Stimulated activated CD4-positive, alpha-beta T cell treated with anti-CD3 and anti-CD28 coated beads, Interleukin-4, amount 100 ng/mL, for 4 hours (primary cell): ENCODE measurements at places on chromosomes 4 and X.

- DNase-seq: no peak
These were observed 1.6 kb downstream of the RP2 start for GRCh38 chrX:46838486-46838870.

GRCh38 chr4:146654687-146655520 is 16.2 kb downstream of the POU4F2 start:
- DNase-seq: no peak

DNA sequence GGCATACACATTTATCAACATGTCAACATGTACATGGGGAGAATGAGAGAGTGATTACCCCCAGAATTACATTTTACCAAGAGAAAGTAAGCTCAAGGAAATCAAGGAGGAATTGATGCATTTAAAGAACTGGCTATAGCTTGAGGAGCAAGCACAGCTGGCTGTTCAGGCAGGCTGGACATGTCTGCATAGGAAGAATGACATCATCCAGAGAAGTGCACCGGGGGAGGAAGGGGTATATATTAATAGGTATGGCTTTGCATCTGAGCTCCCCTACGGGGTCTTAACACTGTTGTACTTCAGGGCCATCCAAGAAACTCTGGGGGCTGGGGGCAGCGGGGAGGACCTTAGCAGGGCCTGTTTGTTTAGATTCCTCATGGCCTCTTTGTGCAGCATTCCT is 222.4 kb upstream of the VCX start:
- DNase-seq: no peak

DNA sequence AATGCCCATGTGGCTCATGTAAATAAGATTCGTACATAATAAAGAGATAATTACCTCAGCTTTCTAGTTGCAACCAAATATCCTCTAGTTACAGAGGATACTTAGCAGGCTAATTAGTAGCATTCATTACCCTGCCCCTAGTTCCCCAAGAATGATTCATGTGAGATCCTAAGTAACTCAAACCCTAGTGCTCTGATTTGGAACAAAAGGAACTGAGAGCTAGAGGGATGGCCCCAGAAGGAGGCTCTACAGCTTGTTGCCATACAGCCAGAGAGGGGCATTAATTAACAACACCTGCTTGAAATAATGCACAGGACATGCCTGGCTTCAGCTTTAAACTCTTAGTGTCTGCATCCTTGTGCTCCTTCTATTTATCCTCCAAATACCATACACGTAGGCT is 32.6 kb upstream of the CBR4 start:
- no peak for DNase-seq

GRCh38 chr4:163048447-163048846 is 118.2 kb downstream of the NAF1 start:
- DNase-seq: no peak

DNA sequence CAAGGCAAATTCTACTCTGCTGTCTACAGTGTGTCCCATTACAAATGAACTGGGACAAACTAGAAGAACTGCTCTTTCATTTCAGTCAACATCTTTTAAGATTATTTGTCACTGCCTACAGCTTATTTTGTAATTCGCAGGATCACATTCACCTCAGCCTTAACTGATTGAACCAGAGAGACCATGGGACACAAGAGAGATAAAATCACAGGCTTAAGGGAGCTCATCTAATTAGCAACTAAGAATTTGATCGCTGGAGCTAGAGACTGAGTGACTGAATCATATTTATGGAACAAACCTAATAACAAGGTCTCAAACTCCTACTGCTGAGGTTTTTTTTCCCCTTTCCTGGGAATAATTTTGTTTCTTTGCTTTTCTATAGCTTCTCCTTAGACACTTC is 898.2 kb downstream of the PCDH18 start:
- DNase-seq: no peak

DNA sequence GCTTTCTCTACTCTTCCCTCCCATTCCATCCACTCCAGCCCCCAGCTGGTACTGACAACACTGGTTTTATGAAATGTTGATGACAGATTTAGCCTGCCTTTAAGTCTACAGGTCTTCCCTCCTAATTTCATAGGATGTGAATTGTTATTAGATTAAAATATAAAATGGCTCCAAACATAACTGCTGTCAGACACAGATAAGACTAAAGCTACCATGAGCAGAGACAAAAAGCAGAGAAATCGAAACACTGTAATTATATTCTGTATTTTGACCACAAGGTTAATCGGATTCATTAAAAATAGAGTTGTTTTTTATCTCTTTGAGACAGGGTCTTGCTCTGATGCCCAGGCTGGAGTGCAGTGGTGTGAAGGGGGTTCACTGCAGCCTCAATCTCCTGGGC is 28.3 kb downstream of the SEC24D start:
- DNase-seq: no peak

DNA sequence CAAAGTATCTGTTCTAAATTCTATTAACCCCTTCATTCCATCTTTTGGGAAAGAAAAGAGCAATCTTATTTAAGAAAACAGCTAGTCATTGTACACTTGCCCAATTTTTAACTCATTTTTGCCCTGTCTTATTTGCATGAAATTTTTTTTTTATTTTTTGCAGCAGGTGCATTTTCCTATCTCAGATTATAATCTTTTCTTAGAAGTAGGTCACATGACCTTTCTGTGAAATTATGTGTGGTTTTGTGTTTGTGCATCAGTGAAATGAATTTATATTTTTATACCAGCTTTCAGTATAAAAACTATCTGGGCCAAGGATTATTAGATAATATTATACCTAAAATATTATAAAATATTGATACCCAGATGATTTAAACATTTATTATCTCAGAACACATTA is 145.6 kb downstream of the INPP4B start:
- no peak for DNase-seq

GRCh38 chr4:12579172-12579571 is 905.0 kb downstream of the RAB28 start:
- no peak for DNase-seq

- DNase-seq: no peak
These were observed 24.2 kb upstream of the CSF2RA start for GRCh38 chrX:1244164-1245076.

DNA sequence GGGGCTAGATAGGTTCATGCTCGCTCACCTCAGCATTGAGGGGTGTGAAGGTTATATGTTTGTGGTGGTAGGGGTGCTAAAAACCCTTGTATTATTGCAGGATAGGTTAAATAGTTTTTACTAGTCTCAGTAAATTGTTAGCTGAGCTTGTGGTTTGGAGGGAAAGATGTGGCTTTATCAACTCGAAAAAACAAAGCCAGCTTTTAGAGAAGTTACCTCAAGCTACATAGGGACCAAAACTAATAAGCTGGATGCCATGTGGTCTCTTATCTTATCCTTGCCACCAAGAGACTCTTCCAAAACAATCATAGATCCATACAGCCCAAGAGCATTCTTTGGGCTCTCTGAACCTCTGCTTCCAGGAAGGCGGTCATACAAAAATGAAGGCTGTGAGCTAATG is 29.2 kb downstream of the MSN start:
- DNase-seq: no peak

DNA sequence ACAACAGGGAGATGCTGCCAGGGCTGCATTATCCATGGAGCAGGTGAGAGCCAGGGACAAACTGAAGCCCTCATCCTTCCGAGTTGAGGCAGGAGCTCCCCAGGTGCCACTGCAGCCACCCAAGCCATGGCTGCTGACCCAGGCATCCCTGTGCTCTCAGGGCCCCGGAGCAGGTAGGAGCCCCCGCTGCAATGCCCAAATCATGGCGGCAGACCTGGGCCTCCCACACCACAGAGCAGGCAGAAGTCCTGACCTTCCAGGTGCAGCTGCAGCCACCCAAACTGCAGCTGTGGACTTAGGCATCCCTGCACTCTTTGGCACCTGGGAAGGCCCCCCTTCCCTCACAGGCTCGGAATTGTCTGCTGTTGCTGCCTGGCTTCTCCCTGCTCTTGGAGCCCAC is 443.6 kb downstream of the ARAP2 start:
- no peak for DNase-seq

DNA sequence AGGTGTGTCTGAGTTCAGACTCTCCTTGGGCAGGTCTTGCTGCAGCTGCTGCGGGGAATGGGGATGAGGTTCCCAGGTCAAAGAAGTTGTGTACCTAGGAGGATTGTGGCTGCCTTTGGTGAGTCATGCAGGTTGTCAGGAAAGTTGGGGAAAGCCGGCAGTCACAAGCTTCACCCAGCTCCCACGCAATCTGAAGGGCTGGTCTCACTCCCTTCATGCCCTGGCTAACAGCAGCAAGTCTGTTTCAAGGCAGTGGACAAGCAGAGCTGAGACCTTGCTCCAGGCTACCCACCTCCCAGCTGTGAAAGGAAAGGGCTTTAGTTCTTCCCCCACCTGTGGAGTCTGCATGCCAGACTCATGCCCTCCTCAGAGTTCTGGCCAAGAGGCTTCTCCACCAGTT is 287.2 kb downstream of the DTHD1 start:
- no peak for DNase-seq

DNA sequence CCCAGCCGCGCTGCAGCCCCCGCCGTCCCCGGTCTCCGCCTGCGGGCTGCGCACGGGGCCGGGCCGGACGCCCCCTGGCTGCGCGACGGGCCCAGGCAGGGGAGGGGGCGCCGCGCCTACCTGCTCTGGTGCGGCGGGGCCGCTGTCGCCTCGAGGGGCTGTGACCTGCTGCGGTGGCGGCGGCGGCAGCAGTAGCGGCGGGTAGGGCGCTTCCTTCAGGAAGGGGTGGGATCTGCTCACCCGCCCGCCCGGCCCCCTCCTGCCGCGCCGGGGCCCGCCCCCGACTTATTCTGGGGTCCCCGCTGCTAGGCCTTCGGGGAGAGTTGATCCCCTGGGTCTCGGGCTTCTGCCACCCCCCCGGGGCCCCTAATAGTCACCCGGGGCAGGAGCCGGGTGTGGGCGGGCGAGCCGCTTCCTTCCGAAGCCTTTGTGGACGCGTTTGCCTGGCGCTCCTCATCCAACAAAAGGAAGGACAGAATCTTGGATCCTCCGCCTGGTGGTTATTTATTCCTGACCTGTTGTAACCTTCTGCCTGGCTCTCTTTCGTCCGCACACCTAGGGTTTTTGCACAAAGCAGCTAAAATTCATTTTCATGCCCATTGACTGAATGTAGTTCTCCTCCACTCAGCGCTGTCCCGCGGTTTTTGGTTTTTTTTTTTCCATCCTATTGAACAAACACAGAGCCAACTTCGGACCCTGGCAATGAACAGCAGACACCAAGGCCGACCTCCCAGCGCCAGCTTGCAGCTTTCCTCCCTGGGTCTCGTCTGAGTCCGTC is at the start of gene TMEM150C:
TMEM150C (minus strand) TSS at position 203 of the 778 bp plus-strand sequence. CDS start 57,331 bp downstream, outside the sequence.
- peak; percentile 7 for DNase-seq

DNA sequence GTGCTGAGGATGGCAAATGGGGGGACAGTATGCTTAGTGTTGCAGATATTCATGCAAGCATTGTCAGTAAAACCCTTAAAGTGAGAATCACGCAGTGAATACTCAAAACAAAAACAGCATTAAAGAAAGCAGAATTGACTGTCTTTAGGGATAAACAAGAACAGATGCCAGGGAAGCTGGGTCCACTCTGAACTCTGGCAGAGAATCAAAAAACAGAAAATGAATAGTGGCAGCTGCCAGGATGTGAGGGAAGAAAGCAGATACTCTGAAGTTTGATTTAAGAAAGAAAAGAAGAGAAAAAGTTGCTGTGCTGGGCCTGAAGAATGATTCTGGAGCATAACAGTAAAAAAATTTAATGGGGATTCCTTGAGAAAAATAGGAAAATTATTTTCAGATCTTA is 131.5 kb downstream of the GABRA2 start:
- DNase-seq: no peak

GRCh38 chr4:181950372-181951127 is 292.7 kb upstream of the TENM3 start:
- DNase-seq: no peak

DNA sequence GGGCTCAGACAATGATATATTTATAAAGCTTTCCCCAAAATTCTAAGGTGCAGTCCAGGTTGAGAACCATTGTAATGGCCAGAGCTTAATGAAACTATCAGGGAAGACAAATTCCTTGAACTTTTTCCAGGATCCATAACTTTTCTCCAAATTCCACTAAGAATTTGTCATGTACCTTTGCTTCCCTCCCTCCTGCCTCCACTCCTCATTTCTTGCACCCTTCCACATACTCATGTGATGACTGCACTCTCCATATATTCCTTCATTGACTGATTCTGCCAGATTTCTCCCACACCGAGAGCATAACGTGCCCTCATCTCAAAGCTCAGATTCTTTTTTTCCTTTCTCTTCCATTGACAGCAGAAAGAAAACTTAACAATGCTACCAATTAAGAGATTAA is 20.9 kb upstream of the AMELX start:
- no peak for DNase-seq

DNA sequence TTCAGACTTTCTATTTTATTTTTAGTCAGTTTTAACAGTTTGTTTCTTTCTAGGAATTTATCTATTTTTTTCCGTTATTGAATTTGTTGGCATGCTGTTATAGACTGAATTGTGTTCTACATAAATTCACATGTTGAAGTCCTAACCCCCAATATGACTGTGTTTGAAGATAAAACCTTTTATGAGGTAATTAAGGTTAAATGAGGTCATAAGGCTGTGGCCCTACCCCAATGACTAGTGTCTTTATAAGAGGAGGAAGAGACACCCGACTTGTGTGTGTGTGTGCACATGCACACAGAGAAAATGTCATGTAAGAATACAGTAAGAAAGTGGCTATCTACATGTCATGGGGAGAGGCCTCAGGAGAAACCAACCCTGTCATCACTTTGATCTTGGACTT is 146.3 kb downstream of the BRWD3 start:
- DNase-seq: no peak

DNA sequence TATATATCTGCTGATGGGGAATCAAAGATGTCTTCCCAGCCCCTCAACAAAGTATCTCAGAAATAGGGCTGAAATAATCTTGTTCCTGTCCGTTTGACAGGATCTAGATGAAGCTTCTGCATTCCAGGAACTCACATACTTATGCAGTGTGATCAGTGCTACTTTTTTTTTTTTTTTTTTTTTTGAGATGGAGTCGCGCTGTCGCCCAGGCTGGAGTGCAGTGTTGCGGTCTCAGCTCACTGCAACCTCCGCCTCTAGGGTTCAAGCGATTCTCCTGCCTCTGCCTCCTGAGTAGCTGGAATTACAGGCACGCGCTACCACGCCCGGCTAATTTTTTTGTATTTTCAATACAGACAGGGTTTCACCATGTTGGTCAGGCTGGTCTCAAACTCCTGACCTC is 36.4 kb downstream of the DHX15 start:
- no peak for DNase-seq

DNA sequence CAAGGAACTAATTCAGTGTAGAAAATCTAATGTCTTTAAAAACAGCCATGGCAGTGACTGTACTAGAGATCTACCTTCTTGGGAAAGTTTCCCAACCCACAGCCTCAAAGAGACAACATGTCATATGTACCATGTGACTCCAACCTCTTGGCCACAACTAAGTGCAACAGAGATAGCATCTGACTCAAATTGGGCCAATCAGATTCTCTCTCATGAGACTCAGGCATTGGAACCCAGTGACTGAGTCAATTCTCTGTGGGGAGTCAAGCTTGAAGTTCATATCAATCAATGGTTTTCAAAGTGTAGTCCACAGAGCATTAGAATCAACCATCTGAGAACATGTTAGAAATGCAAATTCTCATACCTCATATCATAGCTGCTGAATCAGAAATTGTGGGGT is 123.3 kb downstream of the MBNL3 start:
- DNase-seq: no peak
